Stimulated activated memory B cell treated with anti-CD40 and anti-IgM and Interleukin-4, amounts not matched to agents 10 μg/mL and 1 μg/mL and 100 μg/mL, for 72 hours (primary cell): ENCODE measurements at places on chromosomes 3 and 15.

DNA sequence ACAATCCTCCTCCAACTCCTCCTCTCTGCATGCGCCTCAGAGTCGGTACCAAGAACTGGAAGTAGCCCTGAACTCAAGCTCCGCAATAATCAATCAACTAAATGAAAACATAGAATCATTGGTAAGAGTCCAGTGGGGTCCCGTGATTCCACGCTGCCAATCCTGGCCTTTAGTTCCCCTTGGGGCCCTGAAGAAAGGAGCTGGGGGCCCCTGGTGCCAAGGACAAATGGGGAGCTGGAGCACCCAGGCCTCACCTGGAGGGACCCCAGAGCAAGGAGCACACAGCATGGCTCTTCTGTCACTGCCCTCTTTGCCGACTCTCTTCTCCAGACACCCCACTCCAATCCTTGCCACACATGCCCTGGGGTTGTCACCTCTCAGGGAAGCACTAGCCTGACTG, 80.3 kb downstream of the ADAMTS7 start:
- ATAC-seq, result no peak

DNA sequence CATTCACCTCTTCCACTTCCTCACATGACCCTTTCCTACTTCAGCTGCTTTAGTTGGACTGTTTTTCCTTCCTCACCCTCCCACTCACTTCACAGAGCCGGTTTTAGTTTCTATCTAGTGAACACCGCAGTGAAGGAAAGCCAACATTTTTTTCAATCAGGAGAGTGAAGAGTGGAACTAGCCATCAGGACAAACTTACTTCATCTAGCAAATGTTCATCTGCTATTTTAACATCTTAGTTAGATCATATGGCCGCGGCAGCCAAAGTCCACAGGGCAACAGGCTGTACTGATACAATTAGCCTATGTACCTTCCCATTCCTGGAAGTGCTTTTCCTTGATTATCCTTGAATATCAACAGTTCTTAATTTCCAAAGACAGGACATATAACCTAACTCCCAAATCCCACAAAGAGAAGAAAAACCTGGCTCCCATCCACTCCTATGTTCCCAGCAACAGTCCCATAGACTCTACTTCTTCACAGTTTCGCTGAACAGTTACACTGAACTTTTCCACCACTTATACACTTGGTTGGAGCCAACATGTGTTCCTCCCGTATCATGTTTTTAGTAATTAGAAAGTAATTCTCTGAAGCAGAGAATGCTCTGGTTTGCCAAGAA, 456.2 kb upstream of the THBS1 start:
- no peak for ATAC-seq

DNA sequence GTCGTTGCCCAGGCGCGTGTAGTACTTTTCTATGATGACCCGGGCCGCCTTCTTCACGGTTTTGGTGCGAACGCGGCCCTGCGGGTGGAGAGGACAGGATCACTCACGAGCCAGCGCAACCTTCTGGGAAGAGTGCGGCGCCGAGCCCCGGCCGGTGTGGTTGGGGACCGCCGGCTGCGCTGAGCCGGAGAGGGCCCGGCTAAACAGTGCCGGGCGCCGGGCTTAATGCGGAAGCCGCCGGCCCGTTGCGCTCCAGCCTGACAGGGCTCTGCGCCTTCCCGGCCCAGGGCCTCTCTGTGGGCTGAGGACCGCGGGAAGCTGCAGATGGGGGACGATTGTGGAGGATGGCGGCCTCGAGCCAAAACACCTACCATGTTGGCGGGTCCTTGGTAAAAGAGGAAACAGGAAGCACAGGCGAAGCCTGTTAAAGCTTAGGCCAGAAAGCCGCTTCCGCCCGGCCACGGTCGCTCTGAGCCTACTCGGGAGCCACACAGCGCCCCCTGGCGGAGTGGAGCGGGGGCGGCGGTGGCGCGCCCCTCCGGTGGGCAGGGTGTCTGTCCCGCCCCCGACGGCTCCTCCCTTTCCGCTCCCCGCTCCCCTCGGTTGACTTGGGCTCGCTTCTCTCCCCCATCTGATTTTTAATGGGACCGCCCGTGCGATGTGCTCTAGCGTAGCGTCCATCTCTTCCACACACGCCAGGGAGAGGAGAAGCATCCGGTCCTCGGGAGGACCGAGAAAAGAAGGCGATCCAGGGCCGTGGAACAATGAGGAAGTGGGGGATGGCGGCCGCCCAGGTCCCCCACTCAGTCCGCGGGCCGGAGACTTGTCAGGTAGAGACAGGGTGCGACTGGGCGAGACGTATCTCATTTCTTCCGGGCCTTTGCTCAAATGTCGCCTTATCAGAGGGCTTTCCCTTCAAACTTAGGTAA, at the start of gene RPS17:
TSS of gene RPS17 (minus strand) at position 403 of the 929 bp plus-strand sequence. CDS start at position 374, 29 bp downstream.
- peak; percentile 99 for ATAC-seq

DNA sequence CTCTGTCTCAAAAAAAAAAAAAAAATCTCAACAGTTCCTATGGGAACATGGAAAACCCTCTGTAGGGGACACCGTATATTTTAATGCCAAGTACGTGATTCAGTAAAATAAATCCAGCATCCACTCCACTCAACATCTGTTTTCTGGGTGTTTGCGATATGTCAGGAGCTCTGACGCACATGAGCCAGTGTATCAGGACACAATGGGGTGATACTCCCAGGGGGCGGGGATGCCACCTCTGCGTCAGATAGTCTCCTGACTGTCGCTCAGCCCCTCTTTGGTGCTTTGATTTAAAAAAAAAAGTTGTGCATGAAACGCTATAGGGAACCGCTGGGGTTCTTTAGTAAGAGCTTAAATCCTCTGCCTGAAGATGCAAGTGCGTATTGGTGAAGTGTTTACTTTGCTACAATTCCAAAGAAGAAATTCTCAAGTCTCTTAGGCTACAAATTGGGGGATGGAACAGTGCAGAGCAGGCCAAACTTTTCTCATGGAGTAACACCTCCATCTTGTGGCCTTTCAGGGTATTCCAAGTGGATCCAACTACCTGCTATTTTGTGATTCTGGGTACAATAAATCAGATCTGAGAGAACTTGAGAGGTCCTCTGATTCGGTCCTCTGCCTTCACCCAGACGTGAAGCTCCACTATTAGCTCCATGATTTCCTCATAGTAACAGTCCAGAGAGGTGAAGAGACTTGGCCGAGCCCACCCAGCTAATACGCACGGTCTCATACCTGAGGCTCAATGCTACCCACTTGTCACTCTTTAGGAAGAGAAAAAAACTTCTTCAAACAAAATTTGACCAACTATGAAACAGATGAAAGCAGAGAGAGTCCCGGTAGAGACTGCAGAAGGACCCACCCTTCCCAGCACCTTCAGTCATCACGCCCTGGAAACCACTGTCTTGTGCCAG, 9.3 kb upstream of the NR2E3 start:
- ATAC-seq, result no peak

GRCh38 chr3:126329927-126330725, 27.1 kb downstream of the KLF15 start:
- ATAC-seq, result no peak

DNA sequence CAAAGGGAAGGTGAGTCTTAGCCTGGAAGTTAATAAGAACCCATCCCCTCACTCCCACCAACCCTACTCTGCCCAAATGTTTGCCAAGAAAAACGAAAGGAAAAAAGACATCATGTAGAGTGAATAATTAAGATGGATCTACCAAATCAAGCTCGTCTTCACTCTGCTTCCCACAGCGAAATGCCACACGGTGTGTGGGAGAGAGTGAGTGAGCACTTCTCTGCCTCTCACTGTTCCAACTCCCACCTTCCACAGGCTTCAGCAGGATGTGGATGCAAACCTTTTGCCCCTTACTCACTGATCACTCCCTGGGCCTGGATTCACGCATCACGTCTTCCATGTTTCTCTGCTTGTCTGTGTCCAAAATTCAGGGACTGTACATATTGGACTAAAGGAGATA, 85.4 kb downstream of the WDR76 start:
- ATAC-seq, result no peak

- no peak for ATAC-seq
Measured at GRCh38 chr3:69219101-69219708, 96.8 kb upstream of the LMOD3 start.

- no peak for ATAC-seq
Measured at GRCh38 chr3:120459196-120459595, 8.4 kb upstream of the FSTL1 start.

- peak; percentile 59 for ATAC-seq
Measured at GRCh38 chr3:173395412-173396181, 1.9 kb upstream of the NLGN1 start.

- no peak for ATAC-seq
Measured at GRCh38 chr15:89455535-89455934, 40.8 kb downstream of the RHCG start.

DNA sequence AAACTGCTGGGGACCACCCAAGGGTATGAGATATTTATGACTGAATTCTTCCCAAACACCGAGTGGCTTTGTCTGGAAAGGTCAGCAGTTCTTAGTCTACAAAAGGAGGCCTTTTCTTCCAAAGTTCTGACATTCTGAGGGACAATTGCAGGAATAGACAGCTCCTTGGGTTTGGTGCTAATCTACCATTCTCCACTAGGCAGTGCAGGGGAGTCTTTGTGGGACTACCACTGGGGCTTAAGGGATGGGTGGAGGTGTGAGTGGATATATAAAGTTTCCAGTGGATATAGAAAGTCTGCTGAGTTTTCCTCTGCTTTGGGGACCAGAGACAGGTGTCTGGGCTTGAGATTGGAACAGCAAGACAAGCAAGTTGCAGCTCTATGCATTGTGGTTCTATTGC, 62.7 kb downstream of the EXOG start:
- ATAC-seq, result no peak

GRCh38 chr3:122938783-122939425, 88.7 kb downstream of the SEMA5B start:
- ATAC-seq, result no peak

- ATAC-seq, result no peak
Measured at GRCh38 chr15:64767203-64767602, 8.2 kb downstream of the RBPMS2 start.

DNA sequence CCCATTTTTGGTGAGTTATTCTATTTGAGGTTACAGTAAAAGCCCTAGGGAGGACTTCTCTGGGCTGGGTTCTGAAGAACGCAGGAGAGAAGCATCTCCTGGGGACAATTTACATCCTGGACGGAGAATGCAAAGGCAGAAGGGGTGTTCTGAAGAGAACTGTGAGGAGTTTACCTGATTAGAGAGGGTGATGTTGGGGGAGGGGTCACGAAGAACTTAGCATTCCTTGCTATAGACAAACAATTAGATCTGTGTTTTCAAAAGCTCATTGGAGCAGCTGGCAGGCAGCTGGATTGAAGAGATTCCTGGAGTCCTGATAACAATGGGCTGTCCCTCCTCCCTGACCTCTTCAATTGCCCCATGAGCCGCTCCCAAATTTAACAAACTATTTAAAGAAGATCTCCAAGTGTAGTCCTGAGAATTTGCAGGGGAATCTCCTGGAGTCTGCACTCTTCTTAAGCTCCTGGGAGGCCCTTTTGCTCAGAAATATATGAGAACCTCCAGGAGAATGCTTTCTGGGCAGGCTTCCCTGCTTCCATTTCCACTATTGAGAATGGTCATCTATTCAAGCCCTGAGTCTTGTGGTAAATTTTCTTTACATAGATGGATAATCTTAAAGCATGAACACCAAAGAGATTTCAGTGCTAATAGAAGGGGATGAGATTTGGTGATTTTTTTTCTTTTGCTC, 55.3 kb downstream of the ARHGAP31 start:
- no peak for ATAC-seq

GRCh38 chr3:50294492-50295403, 2.5 kb upstream of the IFRD2 start:
- no peak for ATAC-seq

DNA sequence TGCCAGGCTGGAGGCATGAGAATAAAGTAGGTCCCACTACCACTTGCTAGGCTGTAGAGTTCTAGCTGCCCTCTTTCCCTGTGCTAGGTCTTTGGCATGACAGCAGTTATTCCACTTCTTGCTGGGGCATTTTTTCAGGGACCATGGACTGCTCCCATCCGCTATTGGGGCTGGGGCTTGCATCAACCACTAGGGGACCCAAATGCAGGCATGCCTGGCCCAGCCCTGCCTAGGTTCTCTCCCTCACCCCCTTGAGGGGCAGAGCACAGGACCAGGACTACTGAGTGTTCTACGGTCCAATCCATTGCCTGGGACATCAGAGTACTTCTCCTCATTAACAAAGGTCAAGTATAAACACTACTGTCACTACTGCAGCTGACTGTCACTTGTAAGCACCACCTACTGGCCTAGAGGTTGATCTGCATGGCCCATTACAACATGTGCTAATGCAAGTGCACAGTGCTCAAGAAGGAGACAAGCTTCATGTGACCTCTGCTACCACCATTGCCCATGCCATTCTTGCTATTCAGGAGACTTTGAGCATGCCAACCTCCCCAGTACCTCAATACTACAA, 270.5 kb downstream of the MBNL1 start:
- ATAC-seq, result no peak

- no peak for ATAC-seq
Measured at GRCh38 chr3:10274601-10275000, 18.1 kb downstream of the GHRL start.

GRCh38 chr3:126258670-126259069, 78.3 kb upstream of the ALDH1L1 start:
- ATAC-seq, result peak; percentile 18

DNA sequence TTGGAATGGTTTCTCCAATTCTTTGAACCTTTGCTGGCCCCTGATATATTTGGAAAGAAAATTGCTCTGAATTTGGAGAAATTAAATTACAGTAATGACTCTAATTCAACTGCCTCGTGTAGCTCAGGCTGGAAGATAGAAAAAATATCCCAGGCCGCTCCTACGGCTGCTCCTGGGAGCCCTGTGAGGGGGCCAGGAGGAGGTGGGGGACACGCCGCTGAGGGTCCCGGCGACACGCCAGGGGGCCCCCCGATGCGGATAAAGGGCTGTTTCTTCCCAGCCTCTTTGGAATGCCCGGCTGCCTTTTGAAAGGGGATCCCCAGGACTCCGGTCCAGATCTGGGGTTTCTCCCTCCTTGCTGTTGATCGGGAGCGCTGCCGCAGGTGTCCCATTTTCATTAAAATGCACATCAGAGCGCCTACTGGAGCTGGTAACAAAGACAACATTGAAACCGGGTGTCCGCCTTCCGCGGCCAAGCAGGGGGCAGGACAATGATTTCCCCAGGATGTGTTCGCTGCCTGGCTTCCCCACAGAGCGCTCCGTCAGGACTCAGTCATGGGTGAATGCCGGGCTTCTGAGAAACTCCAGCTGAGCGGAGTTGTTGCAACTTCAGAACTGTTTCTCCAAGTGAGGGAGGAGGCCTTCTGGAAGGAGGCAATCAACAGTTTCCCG, 200.1 kb upstream of the KBTBD8 start:
- ATAC-seq, result no peak

DNA sequence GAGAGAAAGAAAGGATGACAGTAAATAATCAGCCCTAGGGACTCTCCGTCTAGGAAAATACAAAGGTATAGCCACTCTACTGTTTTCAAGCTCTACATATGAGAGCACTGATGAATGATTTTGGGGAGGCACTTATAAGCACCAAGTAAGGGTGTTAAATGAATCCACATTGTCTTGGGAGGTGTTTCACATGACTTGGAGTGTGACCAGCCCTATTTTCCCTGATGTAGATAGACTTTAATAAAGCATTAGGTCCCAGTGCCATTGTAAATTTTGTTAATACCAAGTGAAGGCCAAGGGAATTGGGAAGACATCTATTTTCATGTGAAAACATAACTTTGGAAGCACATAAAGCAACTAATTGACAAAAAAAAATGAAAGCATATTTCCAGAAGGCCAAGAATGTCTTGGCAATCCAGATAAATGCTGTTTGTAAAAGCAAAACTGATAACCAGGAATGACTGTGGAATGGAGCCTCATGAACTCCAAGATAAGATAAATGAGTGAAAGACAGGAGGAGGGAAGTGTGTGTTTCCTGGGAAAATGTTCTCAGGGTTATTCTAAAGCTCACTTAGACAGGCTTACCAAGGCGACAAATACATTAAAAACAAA, 96.0 kb upstream of the MYZAP start:
- no peak for ATAC-seq

- ATAC-seq, result peak; percentile 67
Measured at GRCh38 chr3:23389686-23390085, 186.6 kb downstream of the UBE2E2 start.
